ENCODE measurements at places on chromosomes 11 and 22.

DNA sequence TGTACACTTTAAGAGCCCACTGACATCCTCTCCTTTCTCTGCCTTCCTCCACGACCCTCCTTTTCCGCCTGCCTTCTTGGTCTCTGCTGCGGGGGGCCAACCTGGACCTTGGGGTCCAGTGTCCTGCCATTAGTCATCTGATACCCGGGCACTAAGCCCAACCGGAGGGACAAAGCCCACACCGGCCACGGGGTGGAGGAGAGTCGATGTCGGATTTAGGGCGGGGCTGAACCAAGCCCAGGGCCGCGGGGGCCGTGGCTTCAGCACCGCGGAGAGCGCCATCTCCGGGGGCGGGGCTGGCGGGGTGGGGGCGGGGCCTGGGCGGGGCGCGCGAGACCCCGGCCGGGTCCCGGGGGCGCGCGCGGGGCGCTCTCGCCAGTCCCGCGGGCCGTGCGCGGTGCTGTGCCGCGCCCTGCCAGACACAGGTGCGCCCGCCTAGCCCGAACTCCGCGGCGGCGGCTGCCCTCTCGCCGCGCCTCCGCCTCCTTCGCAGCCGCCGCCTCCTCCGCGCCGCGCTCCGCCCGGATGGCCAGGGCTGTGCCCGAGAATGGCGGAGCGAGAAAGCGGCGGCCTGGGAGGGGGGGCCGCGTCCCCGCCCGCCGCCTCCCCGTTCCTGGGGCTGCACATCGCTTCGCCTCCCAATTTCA lies at the start of gene MAPK8IP1:
Gene MAPK8IP1, plus strand, starts transcription at position 378 of the 647 bp plus-strand sequence. Its CDS starts 170 bp downstream, at position 548.
- peak; percentile 76 for DNase-seq

DNA sequence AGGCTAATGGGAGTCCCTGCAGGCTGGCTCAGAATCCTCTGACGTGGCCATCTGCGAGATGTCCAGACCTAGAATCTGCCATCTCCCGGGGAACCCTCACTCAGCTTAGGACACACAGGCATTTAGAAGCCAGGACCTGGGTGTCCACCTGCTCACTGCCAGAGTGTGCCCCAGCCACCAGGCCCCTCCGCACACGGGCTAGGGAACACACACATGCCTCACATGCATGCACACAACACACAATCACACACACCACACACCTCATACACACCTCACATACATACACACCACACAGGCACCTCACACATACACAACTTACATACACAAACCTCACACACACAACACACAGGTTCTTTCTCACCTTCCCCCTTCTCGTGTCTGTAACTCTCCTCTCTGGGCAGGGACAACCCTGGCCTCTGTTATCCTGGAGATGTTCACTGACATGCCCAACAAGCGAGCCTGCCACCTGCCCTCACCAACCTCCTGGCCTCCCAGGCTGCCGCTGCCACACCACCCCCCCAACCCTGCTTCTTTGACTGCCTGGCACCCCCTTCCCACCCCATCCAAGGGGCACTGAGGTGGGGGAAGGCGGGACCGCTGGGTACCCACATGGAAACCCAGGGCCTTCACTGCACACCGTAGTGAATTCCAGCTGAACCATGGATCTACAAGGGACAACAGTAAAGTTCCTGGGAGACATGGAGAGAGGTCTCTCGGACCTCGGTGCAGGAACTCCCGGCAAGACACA lies 38.1 kb downstream of the GNB1L start:
- no peak for DNase-seq

- DNase-seq: no peak
Observed at GRCh38 chr11:114796954-114797721, 118.8 kb downstream of the NXPE2 start.

DNA sequence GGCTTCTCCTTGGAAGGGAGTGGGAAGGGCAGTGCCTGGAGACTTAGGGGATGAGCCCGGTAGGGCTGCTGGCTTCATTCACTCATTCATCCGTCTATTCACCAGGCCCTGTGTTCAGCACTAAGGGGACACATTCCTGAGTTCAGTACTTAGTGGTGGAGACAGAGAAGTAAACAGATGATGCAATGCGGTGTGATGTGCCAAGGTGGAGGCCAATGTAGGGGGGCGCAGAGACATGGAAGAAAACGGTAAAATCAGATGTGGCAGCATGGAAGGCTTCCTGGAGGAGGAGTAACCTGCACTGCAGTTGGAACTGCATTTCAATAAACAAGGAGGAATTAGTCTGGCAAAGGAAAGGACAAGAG lies 21.3 kb downstream of the GRIK4 start:
- DNase-seq: no peak

DNA sequence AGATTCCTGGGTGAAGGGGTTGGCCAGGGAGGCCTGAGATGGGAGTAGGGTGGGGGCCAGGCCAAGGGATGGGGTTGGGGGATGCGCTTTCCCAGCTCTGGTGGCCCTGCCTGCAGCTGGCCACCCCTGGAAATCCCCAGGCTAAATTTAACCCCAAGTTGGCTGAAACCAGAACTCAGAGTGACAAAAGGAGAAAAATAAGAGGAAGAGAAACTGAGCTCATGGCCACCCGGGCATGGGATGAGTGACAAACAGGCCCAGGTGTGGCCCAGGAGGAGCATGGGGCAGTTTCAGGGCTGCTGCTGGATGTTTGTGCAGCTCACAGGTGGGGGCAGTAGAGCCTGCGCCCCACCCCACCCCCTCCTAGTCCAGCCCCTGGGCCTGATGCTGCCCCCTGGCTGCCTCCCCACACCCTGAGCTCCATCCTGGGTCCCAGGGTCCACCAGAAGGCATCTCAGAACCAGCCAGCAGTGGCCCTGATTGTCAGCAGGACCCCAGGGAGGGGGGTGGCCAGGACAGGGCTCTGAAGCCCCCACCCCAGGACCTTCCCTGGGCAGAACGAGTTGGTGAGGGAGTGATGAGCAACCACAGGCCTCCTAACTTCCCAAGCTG lies 48.0 kb downstream of the IGLL5 start:
- no peak for DNase-seq

DNA sequence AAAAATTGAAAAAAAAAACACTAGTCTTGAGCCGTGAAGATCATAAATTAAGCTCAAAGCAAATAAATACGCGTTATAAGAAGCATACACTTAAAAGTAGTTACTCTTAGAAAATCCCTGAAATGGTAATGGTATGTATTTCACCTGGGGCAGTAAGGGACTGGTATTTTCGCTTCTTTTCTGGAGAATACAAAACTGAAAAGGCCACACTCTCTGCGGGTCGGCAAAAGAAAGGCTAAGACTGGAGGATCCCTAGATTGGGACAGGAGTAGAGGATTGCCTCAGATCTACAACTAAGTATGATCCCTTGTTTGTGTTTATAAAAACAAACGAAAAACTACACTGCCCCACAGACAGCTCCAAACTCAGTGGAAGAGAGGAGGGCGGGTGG lies 617 bp downstream of the TSG101 start:
- DNase-seq: no peak

- no peak for DNase-seq
Observed at GRCh38 chr11:16860617-16861016, 122.2 kb downstream of the C11orf58 start.

DNA sequence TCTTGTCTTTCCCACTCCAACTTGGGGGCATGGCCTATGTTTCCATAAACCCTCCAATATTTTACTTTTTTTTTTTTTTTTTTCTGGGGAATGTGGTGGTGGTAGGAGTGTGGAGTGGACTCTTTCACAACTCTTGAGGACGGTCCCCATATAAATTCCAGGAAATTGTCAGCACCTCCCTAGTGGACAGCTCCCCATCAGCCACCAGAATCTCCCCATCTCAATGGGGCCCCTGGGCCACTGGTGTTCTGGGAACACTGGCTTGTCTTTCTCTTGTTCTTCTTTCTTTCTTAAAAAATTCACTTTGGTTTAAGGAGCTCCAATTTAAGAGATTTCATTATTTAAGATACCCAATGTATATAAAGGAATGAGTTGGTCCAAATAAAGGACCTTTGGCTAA lies 74.1 kb downstream of the ADM start:
- DNase-seq: no peak

DNA sequence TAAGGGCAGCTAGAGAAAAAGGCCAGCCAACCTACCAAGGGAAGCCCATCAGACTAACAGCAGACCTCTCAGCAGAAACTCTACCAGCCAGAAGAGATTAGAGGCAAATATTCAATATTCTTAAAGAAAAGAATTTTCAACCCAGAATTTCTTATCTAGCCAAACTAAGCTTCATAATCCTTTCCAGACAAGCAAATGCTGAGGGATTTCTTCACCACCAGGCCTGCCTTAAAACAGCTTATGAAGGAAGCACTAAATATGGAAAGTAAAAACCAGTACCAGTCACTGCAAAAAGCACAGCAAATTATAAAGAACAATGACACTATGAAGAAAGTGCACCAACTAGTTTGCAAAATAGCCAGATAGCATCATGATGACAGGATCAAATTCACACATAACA lies 30.6 kb upstream of the CASP12 start:
- DNase-seq: no peak

DNA sequence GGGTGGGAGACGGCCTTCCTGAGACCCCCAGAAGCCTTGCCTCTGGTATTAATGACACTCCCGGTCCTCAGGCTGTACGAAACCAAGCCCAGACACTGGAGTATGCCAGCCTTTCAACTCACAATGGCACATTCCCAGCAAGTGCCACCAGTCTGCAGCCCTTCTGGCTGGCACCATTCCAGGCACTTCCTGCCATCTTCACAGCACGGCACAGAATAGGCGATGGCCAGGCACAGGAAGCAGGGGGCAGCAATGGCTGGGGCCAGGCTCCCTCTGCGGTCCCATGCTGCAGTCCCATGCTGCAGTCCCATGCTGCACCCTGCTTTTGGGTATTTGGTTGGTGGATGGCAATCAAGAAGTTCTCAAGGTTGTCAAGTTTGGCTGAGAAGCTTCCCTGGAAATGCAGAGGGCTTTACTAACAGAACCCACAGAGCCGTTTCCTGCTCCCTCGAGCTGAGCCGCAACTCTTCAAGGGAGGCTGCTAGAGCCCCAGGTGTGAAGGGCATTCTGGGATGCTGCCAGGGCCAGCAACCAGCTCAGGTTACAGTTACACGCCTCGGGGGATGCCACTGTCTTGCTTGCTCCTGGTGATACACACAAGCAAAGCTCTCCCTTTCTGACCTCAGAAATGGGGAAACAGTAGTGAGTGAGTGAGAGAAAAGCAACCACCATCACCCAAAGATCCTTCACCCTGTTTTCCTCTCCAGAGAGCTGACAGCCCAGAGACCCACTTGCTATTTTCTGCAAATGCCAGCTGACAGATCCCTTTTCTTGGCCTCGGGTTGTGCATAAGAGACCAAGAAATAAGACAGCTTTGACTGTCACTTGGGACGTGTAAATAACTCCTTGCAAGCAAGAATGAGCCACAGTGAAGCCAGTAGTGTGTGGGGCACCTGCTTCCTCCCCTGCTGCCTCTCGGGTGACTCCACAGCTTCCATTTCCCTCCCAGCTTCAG lies 23.9 kb downstream of the LRFN4 start:
- DNase-seq: peak; percentile 69

- DNase-seq: no peak
Observed at GRCh38 chr11:79404325-79404724, 36.5 kb downstream of the TENM4 start.

All from sciatic nerve (tissue), 2 donors.